NCI-H2029 treated with DMSO at 0.1 percent for 48 hours (cell line): ENCODE measurements at places on chromosomes 2 and 18.

DNA sequence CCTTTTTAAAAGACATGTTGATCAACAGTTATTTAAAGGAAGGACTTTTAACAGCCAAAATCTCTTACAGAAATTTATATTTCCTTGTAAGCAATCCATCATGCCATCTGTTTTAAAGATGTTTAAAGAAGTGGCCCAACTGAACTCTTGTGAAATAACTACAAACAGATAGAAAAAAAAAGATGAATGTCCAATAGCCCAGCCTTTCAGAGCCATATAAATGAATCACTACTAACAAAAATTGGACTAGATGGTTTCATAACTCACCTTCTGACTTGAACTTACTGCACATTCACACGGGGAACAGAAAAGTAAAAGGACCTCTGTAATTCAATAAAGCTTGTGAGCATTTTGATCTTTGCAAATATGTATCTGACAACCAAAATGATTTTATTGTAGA lies 319.0 kb upstream of the CHAC2 start:
- no peak for DNase-seq

DNA sequence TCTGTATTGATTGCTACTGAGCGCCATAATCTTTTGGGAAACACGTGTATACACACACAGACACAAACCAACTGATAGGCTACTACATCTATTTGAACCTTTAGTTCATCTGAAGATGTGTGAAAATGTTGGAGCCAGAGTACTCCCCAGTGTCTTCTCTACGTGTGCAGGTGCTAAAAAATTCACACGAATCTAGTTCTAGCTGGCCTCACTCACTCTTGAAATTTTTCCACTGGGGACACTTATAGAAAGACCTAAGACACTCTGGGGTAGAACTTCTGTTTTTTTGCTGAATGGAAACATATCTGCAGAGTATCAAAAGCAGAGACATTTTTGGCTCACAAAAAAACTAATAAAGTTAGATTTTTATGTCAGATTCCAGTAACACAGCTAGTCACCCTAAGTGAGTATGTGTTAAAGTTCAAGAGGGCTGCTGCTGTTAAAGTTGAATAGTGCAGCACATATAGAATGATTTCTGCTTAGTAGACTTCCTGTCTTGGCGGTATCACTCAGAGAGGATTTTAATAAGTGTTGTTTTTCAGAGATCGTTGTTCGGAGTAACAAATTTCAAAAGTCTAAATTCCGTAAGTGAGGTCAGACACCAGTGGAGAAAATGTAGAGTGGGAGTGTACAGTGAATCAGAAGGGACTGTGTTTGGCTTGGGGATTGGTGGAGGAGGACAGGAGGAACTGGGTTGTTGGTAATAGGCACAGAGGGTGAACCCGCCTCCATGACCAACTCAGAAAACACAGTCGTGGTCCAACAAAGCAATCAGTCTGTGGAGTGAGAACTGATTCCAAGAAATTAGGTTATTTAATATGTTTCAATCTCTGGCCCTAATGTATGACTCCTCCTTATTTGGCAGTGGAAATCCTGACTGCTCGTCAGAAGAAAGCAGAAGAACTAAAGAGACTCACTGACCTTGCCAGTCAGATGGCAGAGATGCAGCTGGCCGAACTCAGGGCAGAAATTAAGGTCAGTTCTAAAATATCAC lies 43.1 kb downstream of the KCTD18 start:
- no peak for DNase-seq

DNA sequence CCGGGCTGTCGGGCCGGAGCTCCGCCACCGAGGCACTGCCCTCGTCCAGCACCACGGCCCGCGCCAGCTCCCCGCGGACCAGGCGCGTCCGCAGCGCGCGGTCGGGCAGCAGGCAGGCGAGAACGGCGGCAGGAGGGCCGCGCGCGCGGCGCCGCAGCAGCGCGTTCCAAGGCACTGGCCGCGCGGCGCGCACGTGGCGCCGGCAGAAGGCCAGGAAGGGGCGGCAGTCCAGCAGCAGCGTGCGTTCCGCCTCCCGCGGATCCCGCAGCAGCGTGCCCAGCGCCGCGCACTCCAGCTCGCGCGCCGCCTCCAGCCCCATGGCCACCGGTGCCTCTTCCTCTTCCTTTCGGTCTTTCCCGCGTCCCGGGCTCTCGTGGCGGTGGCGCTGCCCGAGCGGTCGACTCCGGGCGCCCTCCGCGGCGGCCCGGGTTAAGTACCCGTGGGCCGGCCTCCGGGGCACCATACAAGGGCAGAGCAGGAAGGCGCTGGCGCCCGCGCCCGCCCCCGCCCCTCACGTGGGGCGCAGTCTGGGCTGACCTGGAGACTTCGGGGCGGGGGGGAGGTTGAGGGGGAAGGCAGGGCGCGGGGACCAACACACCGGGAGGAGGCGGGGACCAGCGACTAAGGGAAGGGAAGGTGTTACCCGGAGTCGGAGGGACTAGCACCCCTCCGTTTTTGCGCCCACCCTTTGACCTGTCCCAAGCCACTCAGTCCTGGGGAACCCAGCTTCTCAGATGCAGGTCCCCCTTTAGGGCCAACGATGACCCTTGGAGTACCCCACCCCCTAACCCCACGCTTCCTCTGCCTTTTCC lies at the start of gene DUSP2:
Gene DUSP2, minus strand, starts transcription at position 405 of the 812 bp plus-strand sequence. Its CDS starts 86 bp downstream, at position 319.
- DNase-seq = no peak

DNA sequence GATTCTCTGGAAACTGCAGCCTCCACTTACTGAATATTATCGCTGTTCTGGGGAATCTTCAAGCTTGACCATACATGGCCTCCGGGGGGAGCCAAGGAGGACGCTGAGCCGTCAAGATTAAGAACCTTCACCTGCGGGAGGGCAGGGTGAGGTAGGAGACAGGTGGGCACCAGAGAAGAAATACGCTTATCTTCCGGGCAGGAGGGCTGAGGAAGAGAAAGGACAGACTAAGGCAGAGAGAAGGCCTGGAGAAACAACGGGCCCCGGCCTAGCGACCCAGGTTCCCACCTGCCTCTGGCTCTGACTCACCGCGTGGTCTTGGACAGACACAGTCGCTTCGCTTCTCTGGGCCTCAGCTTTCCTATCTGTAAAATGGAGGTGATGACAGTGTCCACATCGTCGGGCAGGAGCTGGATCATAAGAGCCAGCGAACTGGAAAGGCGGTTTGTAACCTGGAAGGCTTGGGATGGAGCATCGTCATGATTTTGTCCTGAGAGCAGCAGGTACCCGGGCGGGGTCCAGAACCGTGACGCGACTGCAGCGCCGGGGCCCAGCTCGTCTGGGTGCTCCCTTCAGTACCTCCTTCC lies 659 bp downstream of the ZNF142 start:
- no peak for DNase-seq

DNA sequence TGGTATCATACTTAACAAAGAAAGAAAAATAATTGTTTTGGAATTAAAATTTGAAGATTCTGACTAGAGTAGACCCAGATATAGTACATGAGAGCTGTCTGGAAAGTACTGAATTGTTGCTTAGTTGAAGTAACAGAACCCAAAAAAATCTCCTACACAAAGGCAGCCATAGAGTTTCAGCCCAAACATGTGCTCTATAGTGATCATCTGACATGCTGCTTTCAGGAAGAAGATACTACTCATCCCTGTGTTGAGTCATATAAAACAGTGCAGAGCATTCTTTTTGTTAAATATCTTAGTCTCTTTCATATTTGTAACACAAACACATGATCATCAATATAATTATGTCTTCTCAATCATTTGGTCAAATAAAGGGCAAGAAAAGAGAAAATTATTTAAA lies 84.8 kb upstream of the PTPRM start:
- no peak for DNase-seq

DNA sequence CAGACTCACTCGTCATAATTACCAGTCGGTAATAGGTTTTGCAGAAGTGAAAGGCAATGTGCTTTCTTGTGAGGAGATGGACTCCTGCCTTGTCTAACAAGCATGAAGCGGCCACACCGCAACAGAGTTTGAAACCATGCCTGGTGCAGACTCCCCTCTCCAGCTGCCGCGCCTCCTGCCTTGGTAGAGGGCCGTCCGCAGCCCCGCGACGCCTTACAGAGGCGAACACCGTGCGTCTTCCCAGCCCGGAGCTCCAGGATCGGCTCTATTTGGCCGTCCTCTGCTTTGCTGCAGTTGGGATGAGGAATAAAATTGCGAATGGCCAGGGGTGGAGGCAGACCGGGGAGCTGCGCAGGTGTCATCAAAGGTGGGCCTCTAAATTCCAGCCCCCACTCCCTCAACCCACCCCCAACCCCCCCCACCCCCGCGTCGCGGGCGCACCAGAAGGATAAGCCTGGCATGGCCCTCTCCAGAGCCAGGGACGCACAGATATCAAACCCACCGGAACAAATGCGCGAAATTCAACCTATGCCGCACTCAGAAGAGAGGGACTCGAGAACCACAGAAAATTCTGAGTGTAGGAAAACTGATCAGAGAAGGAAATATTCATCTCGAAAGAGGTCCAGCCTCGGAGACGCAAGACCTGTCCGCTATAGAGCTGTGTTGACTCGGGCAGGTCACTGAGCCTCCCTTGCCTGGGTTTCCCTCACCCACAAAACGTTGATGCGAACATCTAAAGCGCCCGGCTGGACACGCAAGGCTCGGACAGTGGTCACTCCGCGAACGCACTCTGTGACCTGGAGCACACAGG lies 1.1 kb downstream of the TRABD2A start:
- no peak for DNase-seq

GRCh38 chr18:31426871-31427406 lies 20.6 kb upstream of the DSG3 start:
- no peak for DNase-seq

DNA sequence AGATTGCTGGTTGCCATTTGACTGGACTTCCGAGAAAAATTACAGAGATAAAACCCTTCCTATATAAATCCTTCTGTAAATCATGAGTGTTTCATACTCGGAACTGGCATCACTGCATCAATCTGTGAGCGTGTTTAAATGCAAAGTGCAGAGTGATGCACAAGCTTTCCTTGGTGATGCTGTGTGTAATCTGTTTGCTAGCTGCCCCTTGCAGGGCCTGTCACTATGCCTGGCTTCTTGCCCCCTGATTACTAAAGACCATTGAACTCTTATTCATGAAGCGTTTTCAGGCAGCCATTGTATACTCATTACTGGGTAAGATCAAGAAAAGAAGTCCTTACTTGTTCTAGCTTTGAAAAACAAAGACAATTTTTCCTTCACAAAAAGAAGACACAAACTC lies 266.9 kb upstream of the FANCL start:
- DNase-seq = no peak

GRCh38 chr2:176268976-176269318 lies 295 bp upstream of the MTX2 start:
- no peak for DNase-seq

DNA sequence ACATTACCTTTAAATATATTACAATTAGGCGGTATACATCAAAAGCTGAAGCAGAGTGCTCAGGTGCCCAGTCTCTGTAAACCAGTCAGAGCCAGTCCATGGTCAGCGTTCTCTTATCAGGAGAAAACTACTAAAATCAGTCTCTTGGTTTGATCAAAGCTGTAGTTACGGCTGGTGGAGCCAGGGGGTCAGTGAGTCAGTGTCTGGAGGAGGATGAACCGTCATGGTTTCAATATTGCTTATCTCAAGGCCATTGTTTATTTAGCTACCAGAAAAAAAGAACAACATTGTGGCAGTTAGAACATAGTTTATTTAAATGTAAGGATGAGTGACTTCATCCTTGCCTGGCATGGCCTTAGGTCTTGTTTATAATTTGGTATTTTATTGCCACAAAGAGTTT lies 71.3 kb upstream of the NYAP2 start:
- no peak for DNase-seq

DNA sequence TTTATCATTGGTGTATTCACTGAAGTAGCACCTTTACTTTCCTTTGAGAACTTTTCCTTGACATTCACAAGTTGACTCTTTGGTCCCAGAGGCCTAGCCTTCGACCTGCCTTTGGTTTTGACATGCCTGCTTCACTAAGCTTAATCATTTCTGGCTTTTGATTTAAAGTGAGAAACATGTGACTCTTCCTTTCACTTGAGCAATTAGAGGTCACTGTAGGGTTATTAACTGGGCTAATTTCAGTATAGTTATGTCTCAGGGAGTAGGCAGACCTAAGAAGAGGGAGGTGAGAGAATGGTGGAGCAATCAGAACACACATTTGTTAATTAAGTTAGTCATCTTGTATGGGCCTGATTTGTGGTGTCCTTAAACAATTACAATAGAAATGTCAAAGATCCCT lies 1040.7 kb upstream of the SLC39A10 start:
- DNase-seq = no peak

DNA sequence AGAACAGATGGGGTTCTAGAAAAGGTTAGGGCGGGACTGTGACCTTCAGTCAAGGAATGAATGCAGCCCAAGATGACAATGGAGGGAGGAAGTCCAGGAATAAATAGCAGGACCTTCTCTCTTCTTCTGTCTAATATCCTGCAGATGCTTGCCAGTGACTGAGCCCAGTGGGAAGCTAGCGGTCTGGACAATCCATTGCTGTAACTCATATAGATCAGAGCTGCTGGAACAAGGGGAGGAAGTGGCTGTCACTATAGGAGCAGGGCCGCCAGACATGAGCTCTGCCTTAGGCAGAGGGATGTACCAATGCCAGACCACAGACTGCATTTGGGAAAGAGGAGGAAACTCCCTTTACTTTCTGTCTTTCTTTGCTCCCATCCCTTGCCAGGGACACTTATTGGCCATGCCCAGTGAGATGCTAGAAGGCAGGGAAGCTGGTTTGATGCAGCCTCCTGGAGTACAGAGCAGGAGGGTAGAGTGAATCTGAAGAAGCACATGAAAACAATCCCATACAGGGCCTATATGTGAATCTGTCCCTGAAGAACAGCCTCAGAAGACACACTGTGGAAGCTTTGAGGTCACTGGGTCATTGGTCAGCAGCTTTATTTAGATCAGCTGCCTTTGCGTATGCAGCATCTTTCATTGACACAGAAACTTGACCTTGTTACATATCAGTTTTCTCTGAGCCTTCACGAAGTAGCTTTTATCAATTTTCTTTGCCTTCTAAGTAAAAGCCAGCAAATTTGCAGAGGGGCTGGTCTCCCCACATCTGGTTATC lies 65.4 kb downstream of the CCDC85A start:
- DNase-seq = no peak
